Brain pericyte (primary cell): ENCODE measurements at places on chromosomes 1 and 21.

- DNase-seq = no peak
Measured at GRCh38 chr1:21901473-21901847, 35.6 kb downstream of the HSPG2 start.

DNA sequence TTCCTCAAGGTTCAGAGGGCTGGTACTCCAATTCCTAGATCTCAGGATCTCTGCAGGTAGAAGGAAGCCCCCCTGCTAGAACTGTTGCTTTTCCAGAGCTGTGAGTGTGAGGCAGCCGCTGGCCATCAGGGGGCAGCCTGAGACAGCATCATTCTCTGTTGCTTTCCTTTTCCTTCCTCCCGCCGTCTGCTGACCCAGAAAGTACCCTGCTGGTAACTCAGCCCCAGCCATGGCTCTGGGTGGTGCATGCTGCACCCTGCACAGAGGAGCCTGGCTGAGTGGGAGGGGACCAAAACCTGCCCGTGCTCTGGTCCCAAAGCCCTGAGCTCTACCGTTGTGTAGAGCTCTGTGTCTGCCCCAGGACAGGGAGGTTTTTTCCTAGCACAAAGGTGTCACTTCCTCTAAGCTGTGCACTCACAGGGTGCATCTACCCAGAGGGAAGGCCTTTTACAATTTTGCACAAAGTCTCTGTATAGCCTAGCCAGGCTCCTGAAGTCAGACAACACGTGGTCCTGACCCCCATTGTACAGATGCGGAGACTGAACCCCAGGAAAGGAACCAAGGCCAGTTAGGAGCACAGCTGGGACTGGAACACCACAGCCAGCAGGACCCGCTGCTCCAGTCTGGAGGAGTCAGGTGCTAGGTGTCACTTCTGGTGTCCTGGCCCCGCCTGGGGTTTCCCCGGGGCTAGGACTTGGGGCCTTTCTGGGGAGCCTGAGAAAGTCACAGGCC lies 5.6 kb upstream of the FAM131C start:
- DNase-seq = peak; percentile 44

DNA sequence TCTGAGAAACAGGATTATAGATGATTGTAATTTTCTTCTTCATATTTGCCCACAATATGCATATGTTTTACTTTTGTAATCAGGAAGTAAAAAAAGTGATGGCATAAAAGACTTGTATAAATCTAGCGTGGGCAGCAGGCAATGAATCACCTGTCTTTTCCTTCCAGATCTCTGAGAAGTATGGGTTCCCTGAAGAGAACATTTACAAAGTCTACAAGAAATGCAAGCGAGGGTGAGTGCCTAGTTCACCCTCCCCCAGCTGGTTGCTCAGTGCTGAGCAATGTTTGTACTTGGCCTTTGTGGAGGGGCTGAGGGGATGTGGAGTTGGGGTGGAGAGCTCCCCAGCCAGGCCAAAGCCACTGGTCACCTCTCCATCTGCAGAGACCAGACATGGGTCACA lies 30.7 kb downstream of the GRHL3 start:
- DNase-seq = no peak

DNA sequence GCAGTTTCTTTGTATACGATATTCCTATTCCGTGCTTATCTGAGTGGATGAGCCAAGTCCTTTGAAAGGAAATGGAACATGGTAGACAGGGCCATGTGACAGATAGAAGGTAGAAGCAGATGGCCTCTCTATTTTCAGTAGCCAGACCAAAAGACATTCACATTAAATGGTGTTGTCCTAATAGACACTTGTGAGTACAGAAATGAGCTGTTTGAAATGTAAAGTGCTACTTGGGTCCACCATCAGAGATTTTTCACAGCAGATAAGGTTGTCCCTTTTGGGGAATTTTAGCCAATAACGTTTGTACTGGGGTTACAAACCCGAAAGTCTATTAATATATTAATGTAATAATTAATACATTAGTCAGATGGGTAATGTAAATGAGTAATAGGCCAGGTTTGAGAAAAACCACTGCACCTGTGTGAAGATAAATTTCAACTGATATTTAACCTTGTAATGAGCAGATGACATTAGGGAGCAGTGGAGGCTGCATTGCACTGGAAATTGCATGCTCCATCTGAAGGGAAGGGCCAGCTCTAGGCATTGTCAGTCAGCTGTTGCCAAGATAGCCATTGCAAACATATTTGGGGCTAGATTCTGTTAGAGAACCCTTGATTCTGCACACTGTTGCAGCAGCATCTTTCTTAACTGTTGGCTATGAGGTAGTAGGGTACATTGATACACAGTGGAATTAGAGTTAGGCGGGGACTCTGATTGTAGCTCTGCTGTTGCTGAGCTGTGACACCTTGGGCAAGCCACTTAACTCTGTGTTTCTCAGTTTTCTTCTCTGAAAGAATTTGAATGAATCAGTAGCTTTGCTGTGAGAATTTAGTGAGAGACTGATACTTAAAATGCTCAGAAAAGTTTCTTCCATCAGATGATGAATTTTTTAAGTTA lies 43.8 kb downstream of the FGGY start:
- no peak for DNase-seq

DNA sequence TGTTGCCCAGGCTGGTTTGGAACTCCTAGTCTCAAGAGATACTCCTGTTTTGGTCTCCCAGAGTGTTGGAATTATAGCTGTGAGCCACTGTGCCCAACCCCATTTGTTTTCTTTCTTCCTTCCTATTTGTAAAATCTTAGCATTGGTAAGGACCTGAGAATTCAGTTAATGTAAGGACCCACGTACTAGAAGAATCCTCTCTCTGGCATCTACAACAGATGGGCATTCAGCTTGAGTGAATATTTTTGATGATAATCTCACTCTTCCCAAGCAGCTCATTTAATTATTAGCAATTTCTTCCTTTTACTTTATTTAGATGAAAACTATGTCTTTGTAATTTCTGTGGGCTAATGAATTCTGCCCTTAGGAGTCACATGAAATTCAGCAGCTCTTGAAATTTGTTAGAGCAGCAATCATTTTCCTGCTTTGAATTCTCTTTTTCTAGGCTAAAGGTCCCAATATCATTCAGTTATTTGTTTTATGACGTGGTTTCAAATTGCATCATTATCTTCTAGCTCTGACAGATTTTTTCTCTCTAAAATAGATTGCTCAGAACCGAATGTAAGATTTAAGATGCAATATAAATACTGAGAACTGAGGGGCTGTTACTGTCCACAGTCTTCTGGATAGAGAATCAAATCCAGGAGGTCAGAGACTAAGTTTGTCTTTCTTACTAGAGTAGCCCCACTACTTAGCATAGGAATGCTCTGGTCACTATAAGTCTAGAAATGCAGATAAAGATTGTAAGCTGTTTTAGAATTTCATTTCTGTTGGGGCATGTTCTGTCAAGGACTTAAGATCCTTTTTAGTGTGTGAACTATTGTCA lies 59.4 kb downstream of the EPB41 start:
- peak; percentile 24 for DNase-seq

- no peak for DNase-seq
Measured at GRCh38 chr1:232454227-232454886, 175.6 kb downstream of the SIPA1L2 start.

- no peak for DNase-seq
Measured at GRCh38 chr1:229028987-229029878, 241.7 kb upstream of the RAB4A start.

GRCh38 chr1:87638636-87639035 lies 310.0 kb downstream of the LMO4 start:
- no peak for DNase-seq

GRCh38 chr1:97365026-97365425 lies 555.8 kb downstream of the DPYD start:
- DNase-seq = no peak

- no peak for DNase-seq
Measured at GRCh38 chr1:184482136-184482535, 95.3 kb downstream of the C1orf21 start.

- DNase-seq = no peak
Measured at GRCh38 chr1:42419126-42419821, 36.5 kb downstream of the ZMYND12 start.

GRCh38 chr1:125066385-125066784 lies 3881.6 kb downstream of the SRGAP2C start:
- no peak for DNase-seq

- DNase-seq = no peak
Measured at GRCh38 chr1:224375059-224375458, 18.4 kb downstream of the CNIH4 start.

- DNase-seq = no peak
Measured at GRCh38 chr1:85109475-85109874, 61.2 kb upstream of the MCOLN3 start.

DNA sequence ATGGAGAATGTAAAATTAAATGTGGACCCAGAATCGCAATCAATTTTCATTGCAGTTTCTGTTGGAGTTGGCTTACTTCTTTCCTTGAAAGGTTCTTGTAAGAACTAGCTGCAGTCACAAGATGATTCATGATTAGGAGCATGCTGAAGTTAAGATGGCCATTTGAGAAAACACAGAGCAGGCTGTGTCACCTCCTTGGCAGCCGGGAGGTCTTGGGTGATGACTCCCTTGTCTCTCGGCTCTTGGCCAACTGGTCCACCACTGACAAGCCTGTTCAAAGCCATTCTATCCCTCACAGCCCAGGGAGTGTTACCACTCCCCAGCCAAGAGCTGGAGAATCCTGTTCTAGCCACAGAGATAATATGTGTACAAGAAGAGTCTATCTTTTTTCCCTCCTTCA lies 40.6 kb downstream of the OPTC start:
- no peak for DNase-seq

- DNase-seq = no peak
Measured at GRCh38 chr21:26832546-26832945, 12.7 kb downstream of the ADAMTS1 start.

- no peak for DNase-seq
Measured at GRCh38 chr1:220732137-220732536, 16.0 kb upstream of the MTARC2 start.

DNA sequence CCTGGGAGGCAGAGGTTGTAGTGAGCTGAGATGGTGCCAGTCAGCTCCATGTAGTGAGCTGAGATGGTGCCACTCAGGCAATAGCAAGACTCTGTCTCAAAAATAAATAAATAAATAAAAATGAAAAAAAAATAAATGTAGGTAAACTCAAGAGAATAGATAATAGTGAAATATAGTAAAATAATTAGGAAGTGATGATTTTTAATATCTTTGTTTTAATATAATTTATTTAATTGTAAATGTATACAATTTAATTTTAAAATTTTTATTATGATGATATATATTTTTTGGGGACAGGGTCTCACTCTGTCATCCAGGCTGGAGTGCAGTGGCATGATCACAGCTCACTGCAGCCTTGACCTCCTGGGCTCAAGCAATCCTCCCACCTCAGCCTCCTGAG lies 19.6 kb upstream of the SERINC2 start:
- no peak for DNase-seq

DNA sequence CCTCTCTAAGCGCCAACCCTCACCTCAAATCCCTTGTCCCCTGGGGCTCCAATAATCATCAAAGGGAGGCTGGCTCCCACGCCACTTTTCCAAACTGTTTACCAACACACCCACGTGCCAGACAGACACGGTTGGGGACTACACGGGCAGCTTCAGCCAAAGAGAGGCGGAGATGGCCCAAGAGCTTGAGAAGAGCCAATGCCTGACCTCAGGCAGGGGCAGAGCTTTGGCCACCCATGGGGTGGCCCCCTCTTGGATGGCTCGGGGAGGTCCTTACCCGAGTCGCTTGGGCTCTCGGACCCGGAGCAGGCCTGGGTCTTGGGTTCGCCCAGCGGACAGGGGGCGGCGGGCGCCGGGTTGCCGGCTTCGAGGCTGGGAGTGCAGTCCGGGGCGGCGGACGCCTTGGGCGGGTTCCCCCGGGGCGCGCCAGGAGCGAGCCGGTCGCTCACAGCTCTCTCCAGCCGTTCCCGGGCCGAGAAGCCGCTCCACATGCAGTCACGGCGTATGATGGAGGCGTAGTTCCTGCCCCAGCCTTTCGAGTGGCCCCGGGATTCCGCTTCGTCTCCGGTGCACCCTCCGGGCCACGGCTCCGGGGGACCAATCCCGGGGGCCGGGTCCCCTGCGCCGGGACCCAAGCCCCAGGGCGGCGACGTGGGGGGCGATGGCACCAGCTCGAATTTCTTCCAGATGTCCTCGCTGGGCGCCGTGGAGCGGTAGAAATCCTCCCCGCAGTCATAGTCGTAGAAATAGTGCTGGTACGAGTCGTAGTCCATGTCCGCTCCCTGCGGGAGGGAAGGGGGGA lies 854 bp downstream of the MYCL start:
- no peak for DNase-seq

GRCh38 chr21:38261851-38262250 lies 5.1 kb downstream of the KCNJ15 start:
- no peak for DNase-seq

- no peak for DNase-seq
Measured at GRCh38 chr1:9068981-9069325, 482 bp downstream of the SLC2A5 start.

DNA sequence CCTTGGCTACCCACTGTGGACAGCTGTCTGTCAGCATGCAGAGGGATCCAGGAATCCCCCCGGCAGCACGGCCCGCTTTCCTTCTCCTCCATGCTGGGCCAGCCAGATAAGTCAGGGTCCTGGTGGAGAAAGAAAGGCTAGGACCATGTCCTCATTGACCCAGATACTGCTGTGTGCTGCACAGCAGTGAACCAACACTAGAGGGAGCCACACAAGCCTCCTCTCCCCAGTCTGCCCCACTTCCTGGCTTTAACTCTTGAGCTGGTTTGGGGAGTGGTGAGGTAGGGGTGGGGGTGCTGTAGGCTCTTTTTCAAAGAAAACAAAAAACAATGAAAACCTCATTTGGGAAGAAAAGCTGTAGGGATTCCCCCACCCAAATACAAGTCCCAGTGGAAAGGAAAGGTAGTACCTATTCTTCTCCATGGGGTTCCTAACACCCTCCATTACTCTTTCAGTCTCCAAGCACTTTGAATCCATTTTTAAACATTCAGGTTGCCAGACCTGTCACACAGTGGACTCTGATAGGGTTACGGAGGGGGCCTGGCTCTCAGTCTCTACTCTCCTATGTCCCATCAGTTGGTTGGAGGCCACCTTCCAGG lies 84.9 kb upstream of the CD1D start:
- no peak for DNase-seq

DNA sequence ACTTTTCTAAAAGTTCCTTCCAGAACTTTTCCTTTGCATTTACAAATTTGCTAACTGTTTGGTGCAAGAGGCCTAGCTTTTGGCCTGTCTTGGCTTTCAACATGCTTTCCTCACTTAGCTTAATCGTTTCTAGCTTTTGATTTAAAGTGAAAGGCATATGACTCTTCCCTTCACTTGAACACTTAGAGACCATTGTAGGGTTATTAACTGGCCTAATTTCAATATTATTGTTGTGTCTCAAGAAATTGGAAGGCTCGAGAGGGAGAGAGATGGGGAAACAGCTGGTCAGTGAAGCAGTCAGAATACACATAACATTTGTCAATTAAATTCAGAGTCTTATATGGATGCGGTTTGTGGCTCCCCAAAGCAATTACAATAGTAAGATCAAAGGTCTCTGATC lies 63.0 kb upstream of the MPC2 start:
- no peak for DNase-seq
